ENCODE measurements at places on chromosomes 13 and 19.

DNA sequence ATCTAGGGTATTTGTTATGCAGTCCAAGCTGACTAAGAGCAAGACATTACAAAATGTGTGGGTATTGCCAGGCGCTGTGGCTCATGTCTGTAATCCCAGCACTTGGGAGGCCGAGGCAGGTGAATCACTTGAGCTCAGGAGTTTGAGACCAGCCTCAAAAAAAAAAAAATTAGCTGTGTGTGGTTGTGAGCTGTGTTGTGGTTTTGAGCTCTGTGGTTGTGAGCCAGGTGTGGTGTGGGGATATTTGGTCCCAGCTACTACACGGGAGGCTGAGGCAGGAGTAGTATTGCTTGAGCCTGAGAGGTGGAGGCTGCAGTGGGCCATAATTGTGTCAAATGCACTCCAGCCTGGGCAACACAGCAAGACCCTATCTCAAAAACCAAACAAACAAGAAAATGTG is 5.6 kb upstream of the KEAP1 start:
- DNase-seq: no peak

DNA sequence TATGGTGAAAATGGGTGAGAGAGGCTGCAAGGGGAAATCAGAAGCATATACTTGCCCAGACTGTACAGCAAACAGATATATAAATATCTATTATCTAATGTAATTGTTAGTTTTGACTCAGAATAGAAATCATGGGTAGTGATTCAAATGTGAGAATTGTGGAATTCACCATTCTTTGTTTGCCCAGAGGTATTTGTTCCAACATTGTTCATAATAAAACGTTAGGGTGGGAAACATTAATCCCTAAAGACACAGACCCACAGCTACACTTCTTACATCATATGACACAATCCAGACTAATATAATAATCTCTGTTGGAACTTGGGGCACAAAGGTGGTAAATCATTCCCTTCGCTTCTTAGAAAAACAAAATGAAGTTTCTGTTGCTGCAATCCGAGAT is 646.5 kb upstream of the SLITRK6 start:
- DNase-seq: no peak

DNA sequence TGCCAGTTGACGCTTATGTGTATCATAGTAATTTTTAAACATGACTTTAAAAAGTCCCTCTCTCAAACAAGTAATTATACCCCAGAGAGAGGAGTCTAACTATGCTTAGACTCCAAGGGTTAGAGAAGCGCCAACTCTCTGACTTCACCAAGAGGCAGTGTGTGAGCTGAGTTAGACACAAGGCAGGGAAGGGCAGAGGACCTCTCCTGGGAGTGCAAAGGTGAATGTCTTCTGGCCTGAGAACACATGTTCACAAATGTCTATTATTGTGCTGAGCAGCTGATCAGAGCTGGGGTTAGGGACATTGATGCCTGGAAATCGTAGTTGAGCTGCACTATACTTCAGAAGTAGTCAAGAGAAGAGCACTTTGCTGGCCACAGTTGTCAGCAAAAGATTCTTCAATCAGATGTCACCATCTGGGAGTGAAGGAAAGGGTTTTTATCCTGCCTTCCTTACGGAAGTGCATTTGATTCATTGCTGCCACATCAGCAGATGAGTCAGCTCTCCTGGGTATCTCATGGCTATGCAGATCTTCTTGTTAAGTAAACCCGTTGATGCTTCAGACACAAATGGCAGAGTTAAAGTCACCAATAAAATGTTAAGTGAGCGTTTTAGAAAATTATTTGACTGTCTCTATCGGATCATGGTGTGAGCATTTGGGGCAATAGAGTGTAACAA is 283.2 kb upstream of the ARGLU1 start:
- DNase-seq: no peak

- DNase-seq: no peak
Measured at GRCh38 chr19:38362076-38362945, 12.1 kb upstream of the PSMD8 start.

DNA sequence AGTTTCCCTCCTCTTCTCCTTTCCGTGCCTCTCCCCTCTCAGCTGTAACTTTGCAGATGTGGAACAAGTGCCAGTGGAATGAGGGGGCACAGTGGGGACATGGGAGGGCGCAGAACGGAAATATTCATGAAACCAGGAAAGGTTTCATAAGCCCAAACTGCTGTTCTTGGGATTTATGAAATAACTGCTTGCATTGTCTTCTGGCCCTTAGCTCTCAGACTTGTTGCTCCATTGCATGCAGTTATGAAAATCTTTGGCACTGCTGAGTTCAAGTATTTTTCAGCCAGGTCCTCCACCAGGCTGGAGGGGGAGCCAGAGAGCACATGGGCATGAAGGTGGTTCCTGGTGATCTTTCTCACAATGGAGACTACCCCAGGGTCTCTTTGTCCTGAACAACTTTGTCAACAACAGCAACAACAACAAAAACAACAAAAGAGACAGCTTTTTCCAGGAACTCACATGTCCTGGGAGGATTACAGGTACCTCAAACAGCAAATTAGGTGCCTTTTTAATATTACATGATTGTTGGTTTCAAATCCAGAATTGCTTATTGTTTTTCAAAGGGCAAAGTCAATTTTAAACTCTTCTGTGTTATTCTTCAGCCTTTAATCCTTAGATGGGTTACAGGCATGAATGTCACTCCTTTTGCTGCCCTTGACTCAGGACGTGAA is 1.5 kb downstream of the RGCC start:
- DNase-seq: no peak

DNA sequence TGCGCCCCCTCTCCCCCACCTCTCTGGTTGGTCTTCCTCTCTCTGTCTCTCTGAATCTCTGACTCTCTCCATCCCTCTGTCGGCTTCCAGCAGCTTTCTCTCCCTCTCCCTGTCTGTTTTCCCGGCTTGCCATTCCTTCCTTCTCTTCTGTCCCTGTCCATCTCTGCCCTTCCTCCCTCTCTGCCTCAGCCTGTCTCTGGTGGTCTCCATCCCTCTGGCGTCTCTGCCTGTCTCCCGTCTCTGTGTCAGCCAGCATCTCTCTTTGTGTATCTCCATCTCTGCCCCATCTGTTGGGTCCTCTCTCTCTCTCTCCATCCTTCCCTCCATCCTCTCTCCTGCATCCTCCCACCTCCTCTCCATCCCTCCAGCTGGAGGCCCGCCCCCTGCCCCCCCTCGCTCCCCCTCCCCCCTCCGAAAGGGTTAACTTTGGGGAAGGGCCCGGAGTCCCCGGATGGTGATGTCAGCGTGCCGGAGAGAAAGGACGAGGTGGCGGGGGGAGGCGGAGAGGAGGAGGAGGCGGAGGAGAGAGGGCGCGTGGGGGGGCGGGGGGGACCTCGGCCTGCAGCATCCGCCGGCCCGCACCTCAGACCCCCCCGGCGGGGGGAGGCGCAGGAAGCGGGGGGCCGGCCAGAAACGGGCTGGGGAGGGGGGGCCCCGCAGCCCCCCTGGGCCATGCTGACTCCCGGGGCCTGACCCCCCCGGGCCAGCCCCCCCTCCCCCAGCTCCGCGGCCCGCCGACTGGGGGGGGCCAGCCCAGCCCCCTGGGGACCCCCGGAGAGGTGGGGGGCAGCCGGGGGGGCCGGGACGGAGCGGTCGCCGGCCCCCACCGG is at the start of gene BRSK1:
Gene BRSK1 (plus strand): TSS at position 450 of the 830 bp plus-strand sequence. CDS start 446 bp downstream, outside the sequence.
- peak; percentile 65 for DNase-seq

DNA sequence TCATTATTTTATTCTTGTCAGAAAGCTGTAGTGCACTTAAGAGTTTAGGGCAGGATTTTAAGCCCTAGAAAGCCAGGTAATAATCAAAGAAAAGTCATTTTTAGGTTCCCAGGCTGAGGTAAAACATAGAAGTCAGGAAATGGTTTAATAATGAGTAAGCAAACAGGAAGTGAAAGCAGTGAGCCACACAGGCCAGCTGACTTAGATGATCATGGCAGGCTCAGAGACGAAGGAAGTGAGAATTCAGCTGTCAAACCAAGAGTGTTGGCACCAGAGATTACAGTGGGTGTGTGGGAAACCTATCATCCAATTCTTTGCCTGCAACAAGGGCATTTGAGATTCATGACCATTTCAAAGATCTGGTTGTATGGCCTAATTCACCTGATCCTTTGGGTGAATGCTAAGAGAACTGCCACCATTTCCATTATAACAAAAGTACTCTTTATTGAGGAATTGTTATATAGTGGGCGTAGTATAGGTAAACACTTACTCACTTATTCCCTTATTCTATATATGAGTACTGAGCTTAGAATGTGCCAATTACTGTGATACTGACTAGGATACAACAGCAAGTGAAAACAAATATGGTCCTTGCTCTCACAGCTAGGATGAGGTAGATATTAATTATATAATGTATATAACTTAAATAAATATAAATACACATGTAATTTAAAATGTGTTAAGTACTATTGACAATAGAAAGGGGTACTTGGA is 103.7 kb upstream of the EDNRB start:
- no peak for DNase-seq

DNA sequence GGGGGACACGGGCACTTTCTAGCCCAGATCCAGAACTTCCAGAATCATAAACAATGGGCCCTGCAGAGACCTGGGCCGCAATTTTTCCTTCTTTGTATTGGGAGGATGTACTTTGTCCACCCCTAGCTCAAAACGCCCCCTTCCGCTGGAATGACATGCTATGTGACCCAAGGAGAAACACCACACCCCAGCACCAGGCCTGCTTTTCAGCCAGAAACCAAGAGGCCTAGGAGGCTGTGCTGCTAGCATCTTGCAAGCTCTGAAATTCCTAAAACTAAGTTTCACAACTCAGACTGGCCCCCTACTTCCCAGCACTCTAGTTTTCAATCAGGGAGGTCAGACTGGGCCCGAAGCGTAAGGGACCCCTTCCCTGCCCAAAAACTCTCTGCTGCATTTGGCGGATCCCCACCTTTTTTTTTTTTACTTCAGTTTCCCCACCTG is 538 bp downstream of the LSM4 start:
- no peak for DNase-seq

DNA sequence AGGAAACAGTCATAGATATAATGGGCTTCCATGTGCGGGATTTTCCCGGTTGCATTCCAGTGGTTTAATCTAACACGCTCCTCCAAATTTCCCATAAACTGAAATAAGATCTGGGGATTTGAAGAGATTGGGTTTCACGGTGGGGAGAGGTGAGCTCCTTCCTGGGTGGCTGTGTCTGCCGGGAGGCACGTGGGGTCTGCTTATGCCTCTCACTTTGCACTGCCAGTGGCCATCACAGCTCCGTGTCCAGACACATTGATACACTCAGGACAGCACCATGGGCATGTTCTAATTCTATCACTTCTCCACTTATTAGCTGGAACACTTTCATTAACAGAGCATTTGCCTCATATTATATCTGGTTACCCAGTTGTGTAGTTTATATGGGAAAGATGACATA is 73.4 kb downstream of the SOX1 start:
- DNase-seq: no peak

GRCh38 chr13:20400774-20401173 is 124.9 kb downstream of the CRYL1 start:
- DNase-seq: no peak

- DNase-seq: no peak
Measured at GRCh38 chr19:11105014-11105636, 15.9 kb downstream of the LDLR start.

- DNase-seq: no peak
Measured at GRCh38 chr19:29003641-29004409, 209.1 kb downstream of the UQCRFS1 start.

DNA sequence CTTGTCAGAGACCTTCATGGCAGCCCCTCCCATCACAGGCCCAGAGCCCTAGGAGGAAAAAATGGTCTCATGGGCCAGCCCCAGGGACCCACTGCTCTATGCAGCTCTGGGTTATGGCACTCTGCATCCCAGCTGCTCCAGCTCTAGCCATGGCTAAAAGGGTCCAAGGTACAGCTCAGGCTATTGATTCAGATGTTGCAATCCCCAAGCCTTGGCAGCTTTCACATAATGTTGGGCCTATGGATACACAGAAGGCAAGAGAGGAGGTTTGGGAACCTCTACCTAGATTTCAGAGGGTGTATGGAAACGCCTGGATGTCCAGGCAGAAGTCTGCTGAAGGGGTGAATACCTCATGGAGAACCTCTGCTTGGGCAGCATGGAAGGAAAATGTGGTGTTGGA is 996.0 kb downstream of the PCDH9 start:
- no peak for DNase-seq

- DNase-seq: no peak
Measured at GRCh38 chr13:48564056-48564455, 31.2 kb upstream of the RCBTB2 start.

GRCh38 chr19:45739498-45740439 is 6.5 kb downstream of the MEIOSIN start:
- no peak for DNase-seq

GRCh38 chr19:14471436-14472187 is 3.5 kb downstream of the PTGER1 start:
- no peak for DNase-seq

DNA sequence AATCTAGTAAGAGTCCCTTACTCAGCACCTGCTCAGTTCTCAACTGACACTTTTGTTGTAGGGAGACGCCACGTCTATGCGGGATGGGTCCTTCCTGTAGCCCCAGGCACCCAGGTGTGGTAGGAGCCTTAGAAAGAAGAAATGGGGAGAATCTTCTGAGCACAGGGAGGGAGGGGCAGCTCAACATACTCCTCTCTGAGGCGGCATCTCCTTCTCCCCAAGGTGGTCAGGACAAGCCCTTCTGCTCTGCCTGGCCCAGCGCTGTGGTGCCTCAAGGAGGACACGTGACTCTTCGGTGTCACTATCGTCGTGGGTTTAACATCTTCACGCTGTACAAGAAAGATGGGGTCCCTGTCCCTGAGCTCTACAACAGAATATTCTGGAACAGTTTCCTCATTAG is 1.2 kb downstream of the KIR2DL4 start:
- no peak for DNase-seq

GRCh38 chr19:5536337-5536894 is 31.3 kb downstream of the TINCR start:
- no peak for DNase-seq

- no peak for DNase-seq
Measured at GRCh38 chr13:114008964-114009589, 35.2 kb upstream of the C13orf46 start.

GRCh38 chr19:15154002-15154612 is 46.7 kb downstream of the NOTCH3 start:
- DNase-seq: no peak

DNA sequence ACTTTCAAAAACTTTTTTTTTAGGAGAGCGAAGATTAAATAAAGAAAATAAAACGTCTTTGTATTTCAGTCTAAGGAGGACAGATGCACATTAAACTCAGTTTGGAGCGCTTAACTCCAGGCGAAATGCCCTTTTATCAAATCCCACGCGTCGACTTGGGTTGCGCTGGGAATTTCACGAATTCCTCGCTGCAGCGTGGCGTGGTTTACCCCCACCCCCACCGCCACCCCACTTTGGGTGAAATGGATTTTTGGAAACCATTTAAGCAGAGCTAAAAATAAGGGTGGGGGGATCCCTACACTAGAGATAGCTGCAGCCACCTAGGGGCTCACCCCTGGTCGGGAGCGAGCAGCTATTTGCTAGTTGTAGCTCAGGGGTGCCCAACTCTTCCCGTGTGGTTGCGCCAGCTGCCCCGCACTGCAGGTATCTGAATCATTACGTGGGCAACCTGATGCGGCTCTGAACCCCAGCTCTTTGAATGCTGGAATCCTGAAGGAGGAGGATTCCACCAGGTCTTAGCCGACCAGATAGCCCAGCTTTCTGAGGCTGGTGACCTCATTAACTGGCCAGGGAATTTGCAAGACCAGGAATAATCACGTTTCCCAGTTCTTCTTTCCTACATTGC is 6.5 kb upstream of the TSHZ3 start:
- DNase-seq: no peak
